ENCODE measurements at places on chromosomes 2 and 18. TPM values are rescaled to one million over a fixed set of nuclear protein-coding genes. Genes with fewer than 3 reads are reported as not detected.

GRCh38 chr18:62937065-62937464 is 221.7 kb downstream of the PHLPP1 start:
- no peaks in the 10 kb centered on the region for H3K27me3 ChIP-seq
- H3K4me1 ChIP-seq: peaks cover 12% of the 10 kb centered on the region
- no peak overlapping the region for H3K27ac ChIP-seq
- no peak overlapping the region for H3K4me3 ChIP-seq
- H3K36me3 ChIP-seq: no peaks in the 10 kb centered on the region
- no peak for DNase-seq

IL36B gene
- total RNA-seq: not detected

POTEC gene
- total RNA-seq: not detected

DYNAP gene
- total RNA-seq: not detected

DNA sequence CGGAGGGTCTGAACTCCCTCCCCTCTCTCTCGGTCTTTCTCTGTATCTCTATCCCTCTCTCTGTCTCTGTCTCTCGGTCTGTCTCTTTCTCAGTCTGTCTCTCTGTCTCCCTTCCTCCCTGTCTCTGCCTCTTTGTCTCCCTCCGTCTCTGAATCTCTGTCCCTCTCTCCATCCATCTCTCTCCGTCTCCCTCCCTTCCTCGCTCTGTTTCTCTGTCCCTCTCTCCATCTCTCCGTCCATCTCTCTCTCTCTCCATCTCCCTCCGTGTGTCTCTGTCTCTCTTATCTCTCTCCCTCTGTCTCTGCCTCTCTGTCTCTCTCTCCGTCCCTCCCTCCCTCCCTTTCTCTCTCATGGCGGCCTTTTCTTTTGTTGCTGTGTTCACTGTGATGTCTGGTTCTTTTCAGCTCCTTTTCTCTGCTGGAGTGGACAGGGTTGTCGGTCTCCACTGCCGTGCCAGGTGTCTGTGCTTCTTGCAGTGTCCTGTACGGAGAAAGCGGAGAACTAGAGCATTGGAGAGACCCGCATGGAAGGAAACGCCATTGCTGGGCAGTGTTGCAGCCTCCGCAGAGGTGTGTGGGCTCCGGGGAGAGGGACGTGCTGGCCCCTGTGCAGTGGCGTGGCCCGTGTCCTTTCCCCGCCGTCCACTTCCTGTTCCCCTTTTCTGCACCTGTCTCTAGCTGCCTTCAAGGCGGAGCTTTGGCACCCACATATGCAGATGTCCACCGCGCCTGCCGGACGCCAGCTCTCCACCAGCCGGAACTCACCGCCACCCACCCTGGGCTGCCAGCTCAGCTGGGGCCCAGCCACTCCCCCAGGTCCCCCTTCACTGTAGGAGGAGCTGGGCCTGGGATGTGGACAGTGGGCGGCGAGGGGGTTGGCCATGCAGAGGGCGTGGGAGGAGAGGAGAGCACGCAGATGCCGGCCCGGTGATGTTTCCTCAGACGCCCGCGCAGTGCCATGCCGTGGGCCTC is 113.1 kb downstream of the NFATC1 start:
- DNase-seq: no peak
- peaks cover 29% of the 10 kb centered on the region for H3K4me1 ChIP-seq
- H3K4me3 ChIP-seq: no peak overlapping the region

DNA sequence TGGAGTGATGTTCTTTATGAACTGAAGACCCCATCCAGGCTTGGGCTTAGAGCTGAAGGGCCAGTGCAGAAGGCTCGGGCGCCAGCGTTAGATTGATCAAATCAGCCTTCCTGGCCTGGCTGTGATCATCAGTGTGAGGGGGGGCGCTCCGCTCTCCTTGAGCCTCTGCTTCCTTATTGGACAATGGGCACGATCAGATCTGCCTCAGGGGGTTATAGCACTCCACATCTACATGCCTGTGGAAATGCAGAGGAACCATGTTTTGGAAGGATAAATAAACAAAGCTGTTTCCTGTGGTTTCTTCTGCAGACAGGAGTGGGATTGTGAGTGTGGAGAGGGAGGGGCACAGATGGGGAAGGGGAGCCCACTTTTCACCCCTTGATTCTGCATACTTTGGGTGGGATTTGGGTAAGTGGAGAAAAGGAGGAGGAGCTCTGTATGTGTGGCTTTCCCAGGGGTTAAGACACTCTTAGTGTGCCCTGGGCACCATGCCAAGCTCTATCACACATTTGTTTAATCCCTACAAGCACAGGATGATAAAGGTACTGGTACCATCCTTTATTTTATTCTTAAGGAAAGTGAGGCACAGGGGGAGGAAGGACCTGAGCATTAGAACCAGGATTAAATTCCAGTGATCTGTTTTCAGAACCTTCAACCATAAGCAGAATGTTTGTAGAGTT is 150.5 kb downstream of the EN1 start:
- no peak overlapping the region for H3K4me3 ChIP-seq
- H3K27ac ChIP-seq: no peak overlapping the region
- no peaks in the 10 kb centered on the region for H3K4me1 ChIP-seq

AFF3 gene
- 0.16 TPM for total RNA-seq

- peaks cover 48% of the 10 kb centered on the region for H3K4me1 ChIP-seq
- no peaks in the 10 kb centered on the region for H3K27me3 ChIP-seq
- H3K27ac ChIP-seq: peak overlapping the region; percentile 21
- peak; percentile 30 for DNase-seq
- H3K4me3 ChIP-seq: no peak overlapping the region
Measured at GRCh38 chr2:112688086-112688880, 32.5 kb upstream of the NT5DC4 start.

GRCh38 chr2:182784777-182785176 is 68.7 kb downstream of the DNAJC10 start:
- no peaks in the 10 kb centered on the region for H3K36me3 ChIP-seq
- H3K27me3 ChIP-seq: no peaks in the 10 kb centered on the region
- peaks cover 2% of the 10 kb centered on the region for H3K4me1 ChIP-seq
- peak; percentile 65 for DNase-seq
- no peak overlapping the region for H3K27ac ChIP-seq

GALNT3 gene
- total RNA-seq: 0.85 TPM

Data from endothelial cell of umbilical vein (primary cell).